ENCODE measurements at places on chromosomes 5 and 9.

DNA sequence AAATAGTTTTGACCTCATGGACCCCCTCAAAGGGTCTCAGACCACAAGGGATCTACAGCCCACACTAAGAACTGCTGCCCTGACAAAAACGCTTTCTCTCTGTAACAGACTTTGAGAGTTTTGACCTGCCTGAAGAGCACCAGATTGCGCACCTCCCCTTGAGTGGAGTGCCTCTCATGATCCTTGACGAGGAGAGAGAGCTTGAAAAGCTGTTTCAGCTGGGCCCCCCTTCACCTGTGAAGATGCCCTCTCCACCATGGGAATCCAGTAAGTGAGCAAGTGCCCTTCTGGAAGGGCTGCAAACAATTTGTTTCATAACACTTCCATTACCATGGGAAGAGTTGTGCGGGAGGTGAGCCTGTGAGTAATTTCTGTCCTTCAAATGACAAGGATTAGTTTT is 6.0 kb downstream of the PTTG1 start:
- DNase-seq: no peak

- DNase-seq: no peak
Measured at GRCh38 chr5:168752012-168752411, 172.8 kb upstream of the PANK3 start.

DNA sequence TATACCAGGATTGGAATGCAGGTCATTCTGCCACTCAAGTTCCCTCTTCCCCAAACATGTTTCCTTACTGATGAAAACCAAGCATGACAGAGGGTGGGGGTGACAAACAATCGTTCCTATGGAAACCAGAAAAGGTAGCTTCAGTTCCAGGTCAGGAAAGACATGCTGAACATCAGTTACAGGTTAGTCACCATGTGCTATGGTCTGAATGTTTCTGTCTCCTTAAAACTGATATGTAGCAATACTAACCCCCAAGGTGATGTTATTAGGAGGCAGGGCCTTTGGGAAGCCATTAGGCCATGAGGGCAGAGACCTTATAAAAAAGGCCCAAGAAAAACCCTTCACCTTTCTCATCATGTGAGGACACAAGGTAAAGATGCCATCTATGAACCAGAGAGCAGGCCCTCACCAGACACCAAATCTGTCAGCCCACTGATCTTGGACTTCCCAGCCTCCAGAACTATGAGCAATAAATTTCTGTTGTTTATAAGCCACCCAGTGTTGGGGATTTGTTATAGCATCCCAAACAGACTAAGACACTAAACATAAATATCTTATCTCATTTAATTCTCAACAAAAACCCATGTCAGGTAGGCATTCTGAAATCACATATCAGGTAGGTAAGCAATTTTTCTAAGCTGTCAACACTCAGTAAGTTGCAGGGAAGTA is 15.7 kb upstream of the SH3RF2 start:
- DNase-seq: no peak

DNA sequence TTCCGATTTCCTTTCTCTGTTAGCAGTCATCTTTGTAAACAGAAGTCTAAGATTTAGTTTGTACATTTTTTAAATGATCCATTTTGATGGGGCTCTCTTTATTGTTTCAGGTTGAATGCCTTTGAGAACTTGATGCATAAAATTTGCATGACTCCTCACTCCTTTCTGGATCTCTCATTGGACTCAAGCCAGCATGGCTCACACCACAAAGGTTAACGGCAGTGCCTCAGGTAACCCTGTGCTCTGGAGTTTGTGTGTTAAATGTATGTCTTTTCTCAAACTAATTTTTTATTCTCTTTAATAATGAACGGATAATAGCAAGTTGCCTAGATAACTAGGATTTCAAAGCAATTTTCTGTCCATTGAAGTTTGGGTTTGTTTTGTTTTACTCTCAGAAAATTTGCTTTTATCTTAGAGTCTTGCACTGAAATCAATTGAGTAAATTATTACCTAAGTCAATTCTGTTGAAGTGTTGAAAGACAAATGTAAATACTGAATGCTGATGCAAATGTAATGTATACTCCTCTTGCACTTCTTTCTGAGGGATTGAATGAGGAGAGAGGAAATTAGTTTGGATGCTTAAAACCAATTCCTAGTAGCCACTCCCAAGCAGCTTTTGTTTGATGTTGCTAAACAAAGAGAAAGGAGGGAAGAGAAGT is 164.6 kb upstream of the DMRT1 start:
- DNase-seq: no peak

DNA sequence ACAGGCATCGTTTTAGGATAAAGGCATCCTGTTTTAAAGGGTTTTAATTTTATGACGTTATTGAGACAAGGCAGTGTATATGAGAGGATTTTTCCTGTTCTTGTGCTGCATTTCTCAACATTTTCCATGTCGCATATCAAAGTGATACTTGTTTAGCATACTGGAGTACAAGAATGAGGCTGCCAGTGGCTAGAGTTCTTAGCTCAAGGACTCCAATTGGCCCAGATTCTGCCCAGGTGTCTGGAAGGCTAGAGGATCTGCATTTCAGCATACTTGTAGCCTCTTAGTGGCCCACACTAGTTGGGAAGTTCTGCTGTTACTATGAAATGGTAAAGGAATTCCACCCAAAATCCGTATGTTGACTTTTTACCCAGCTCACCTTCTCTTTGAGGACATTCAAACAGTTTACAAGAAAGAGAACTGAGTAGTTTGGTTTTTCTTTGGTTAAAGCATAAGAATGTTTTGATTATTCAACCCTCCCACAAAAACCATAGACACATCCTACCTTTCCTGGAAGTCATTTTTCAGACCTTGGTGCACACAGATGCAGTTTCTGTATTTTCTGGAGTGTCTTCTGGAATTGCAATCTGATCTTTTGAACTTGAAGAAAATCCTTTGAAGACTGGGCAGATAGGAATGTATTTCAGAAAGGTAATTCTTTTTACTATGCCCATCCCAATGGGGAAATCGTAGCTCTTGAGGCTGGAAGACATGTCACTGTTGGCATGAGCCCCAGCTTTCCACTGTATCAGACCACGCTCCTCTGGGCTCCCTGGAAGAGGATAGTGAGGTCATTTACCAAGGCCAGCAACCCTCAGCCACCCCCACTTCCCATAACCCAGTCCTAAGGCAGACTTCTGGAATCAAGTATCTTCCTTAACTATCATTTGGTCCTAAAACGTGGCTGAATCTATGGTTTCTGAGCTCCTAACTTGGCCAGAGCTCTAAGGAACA is 11.3 kb downstream of the SLC23A1 start:
- DNase-seq: no peak

DNA sequence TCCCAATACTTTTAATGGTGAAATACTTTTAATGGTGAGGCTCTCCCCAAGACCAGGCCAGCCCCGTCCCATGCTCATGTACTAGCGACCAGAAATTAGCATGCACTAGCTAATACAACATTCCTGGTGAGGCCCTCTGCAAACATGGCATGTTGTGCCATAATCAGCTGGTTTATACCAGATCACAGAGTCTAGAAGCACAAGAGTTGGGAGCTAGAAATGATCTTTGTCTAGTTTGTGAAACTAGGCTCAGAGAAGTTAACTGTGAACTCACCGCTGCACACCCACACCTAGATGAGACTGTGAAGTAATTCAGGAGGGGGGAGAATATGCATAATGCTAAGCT is 37.4 kb downstream of the MTMR12 start:
- no peak for DNase-seq

- DNase-seq: peak; percentile 16
Measured at GRCh38 chr9:136484153-136485048, 1.6 kb upstream of the SEC16A start.

DNA sequence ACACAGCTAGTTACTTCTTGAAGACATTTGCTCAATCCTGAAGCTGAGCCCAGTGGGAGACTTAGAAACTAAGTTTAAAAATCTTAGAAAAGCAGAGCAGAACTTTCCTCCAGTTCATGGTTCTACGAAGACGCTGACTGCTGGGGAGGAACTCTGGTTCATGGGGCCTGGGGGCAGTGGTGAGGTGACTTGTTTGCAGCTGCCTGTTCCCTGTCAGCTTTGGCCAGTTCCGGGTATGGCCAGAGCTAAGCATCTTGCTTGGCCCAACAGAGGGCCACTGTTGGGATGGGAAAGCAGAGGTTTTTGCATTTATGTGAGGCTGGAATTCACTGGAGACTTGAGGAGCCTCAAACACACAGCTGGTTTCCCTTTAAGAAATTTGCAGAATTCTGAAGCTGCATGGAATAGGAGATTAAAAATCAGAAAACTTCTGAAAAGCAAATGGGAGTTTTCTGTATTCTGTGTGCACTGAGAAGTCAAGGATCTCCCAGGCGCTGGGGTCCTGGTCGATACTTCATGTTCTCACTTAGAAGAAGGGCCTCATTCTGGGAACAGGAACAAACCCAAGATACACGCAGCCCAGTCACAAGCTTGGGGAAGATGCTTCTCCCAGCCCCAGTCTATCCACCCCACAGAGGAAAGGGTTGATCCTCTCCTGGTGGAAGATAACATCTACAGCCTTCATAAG is 10.6 kb upstream of the HMHB1 start:
- DNase-seq: no peak

- DNase-seq: no peak
Measured at GRCh38 chr5:82106207-82106606, 134.4 kb downstream of the ATG10 start.

DNA sequence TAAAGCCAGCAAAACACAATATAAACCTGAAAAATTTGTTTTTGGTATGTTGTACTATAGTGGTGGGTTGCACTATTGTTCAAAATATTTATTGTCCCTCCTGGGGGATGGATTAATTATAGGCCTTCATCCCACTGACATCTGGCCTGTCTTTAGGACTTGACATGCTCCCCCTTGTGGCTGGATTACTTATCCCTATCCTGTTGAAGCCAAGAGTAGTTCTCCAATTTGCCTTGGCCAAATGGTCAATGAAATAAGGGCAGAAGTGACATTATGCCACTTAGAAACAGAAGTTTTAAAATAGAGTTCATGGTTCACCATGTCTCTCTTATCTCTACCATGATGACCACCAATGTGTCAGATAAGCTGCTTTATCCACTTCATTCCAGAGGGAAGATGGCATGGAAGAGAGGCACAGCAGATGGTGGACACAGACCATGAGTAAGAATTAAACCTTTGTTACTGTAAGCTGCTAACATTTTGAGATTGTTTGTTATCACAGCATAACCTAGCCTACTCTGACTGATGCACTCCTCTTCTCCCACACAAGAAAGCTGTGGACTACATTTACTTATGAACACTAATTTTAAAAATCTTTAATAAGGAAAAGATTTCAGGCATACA is 29.2 kb upstream of the ARHGEF28 start:
- DNase-seq: no peak

DNA sequence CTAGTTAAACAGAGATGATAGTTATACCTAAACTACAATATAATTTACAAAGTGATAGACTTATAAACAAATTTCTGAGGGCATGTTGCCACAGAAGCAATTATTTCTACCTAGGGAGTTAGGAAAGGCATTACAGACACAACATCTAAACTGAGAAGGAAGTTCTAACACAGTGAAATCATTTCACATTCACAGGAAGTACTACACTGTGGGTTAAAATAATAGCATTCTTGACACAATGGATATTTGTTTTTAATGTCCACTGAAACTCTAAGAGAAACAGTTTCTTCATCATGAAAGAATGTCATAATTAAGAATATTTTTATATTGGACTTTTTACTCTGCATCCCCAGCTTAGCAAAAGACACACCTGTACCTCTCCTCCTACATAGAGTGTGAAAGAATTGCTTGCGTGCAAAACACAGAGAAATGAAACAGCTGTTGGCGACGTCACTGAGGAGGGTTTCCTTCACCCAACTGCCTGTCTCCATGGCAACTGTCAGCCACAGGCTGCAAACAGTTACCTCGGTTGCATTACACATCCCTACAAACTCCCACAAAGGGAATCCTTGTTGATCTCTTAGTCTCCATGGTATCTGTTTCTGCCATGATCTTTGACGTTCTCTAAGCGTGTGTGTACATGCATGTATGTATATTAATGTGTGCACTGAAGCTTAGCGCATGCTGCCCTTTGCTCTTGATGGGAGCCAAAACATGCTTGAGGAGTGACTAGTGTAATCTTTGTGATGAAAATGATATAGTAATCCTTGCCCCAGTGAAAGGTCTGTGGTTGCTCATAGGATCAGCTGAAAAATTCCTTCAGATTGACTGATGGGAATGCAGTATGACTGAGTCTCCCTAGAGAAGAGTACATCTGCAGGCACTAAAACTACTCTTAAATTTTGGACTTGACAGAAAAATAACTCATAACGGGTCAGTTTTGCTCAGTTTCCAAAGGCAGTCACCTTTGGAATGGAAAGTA is 168.5 kb downstream of the ACTL7B start:
- no peak for DNase-seq

DNA sequence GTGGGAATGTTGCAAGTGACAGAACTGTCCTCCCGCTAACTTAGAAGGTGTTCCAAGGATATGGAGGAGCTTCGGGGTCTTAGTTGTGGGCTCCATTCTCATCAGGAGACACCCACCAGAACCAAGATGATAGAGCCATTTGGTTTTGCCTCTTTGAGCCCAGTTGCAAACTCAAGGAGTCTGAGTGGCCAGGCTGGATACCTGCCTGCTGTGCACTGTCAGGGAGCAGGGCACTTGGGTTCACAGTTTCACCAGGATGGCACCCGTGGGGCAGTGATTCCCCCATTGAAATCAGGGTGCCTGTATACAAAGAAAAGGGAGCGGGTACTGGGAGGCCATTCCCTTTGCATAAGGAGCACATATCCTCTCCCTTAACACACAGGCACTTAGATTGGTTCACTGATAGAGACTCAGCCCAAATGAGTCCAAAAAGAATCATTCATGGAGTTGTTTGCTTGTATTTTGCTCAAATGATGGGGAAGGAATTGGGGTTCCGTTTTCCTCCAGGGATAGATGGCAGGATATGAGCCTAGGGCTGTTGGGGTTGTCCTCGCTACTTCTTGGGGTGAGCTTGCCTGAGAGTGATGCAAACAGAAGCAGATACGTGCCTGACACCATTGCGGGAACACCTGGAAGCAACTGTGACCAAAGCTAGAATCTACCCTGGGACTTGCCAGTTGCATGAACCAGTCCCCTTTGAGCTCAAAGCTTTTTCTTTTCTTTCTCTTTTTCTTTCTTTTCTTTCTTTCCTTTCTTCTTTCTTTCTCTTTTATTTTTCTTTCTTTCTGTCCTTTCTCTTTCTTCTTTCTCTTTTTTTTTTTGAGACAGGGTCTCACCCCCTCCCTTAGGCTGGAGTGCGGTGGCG is 1.3 kb upstream of the PRR7 start:
- DNase-seq: no peak

- DNase-seq: no peak
Measured at GRCh38 chr5:3878267-3878666, 282.6 kb downstream of the IRX1 start.

DNA sequence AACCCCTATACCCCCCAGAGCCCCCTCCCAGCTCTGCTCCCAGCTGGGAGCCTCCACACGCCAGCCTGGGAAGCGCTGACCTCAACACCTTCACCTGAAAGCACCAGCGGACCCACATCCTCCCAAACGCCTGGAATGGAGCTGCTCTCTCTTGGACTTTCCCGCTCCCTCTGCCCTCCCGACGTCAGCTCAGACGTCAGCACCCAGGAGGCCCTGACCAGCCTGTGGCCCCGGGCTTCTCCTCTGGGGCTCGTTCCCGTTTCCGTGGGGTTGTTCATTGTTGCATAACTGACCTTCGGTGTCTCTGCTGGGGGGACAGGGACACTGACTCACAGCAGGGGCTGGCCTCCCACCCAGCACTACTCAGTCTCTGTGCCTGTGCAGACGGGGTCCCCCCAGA is 35.0 kb upstream of the SLC6A3 start:
- no peak for DNase-seq

GRCh38 chr5:81850501-81851357 is 99.8 kb upstream of the SSBP2 start:
- DNase-seq: no peak

GRCh38 chr5:32331217-32331934 is 18.6 kb upstream of the MTMR12 start:
- DNase-seq: no peak

All from central memory CD8-positive, alpha-beta T cell (primary cell).